ENCODE measurements at places on chromosomes 1 and 21.

DNA sequence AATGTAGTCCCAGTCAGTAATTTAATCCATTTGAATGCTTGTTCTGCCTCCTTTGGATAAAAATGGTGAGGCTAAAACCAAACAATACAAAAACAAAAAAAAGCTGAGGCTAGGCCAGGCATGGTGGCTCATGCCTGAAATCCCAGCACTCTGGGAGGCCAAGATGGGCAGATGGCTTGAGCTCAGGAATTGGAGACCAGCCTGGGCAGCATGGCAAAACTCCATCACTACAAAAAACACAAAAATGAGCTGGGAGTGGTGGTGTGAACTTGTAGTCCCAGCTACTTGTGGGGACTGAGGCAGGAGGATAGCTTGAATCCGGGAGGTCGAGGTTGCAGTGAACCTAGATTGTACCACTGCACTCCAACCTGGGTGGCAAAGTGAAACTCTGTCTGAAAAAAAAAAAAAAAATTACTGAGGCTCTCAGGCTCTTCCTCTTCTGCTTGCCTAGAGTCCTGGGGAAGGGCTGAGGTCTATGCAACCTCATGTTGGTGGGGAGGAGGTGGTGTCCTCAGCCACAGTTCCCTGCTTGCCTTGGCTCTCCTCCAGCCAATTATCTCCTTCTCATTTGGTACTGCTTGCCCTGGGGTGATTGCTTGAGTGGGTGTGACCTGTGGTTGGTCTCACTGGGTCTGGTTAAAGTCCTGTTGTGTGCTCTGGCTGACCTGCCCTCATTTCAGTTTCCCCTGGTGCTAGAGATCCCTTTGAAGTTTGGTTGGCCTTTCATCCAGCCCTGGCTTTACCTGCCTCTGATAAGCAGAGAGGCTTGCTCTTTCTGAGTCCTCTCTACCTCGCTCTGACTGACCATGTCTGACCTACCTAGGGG, 20.9 kb downstream of the S1PR1 start:
- DNase-seq, result no peak

GRCh38 chr1:94579876-94580294, 38.3 kb upstream of the F3 start:
- peak; percentile 47 for DNase-seq

DNA sequence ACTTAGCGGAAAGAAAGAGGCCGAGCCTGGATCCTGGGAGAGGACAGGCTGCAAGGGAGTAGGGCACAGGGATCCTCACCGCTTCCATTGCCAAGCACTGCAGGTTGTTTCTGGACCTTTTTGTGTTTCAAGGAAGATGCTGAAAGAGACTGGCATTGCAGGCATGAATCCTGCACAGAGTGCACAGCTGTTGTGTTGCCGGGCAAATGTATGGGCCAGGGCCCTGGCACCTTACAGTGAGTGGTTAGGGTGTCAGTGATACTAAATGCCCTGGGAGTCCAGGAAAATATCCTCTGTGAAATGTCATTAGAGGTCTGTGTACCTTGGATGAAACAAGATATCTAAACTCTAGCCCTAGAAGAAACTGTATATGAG, 145.5 kb upstream of the FGGY start:
- DNase-seq, result no peak

DNA sequence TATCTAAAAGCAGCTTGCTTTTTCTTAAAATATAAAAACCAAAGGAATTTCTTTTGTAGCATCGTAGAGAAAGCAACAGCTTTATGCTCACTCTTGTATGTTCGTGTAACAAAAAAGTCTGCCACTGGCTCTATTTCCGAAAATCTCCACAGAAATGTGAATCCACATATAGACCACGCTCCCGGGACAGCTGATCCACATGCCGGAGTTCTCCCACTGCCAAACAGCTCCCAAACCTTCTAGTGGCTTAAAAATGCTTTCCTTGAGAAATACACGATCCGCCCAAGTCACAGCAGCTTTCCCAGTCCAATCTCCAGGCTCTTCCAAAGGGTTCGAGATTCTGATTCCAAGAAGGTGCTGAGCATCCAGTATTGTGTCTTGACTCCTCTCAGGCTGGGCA, 29.3 kb downstream of the PCSK9 start:
- no peak for DNase-seq

GRCh38 chr1:184366997-184367396, 19.8 kb upstream of the C1orf21 start:
- no peak for DNase-seq

DNA sequence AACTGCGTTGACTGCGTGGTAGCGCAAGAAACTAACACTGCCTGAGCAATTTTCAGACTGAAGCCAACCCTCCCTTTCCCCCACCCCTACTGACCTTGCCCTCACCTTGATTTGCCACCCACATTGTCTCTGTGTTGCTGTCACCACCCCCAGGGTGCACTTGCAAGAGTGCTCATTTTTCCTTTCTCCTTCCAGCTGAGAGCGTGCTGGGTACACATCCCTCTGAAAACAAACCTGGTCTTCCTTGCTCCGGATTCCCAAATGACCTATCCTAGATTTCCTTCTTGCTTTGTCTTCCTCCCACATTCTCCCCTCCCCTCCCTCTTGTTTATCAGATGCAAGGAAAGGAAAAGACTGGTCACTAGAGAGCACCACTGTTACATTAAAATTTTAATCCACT, 24.2 kb downstream of the MPZ start:
- no peak for DNase-seq

GRCh38 chr1:96034006-96034405, 687.6 kb upstream of the PTBP2 start:
- no peak for DNase-seq

DNA sequence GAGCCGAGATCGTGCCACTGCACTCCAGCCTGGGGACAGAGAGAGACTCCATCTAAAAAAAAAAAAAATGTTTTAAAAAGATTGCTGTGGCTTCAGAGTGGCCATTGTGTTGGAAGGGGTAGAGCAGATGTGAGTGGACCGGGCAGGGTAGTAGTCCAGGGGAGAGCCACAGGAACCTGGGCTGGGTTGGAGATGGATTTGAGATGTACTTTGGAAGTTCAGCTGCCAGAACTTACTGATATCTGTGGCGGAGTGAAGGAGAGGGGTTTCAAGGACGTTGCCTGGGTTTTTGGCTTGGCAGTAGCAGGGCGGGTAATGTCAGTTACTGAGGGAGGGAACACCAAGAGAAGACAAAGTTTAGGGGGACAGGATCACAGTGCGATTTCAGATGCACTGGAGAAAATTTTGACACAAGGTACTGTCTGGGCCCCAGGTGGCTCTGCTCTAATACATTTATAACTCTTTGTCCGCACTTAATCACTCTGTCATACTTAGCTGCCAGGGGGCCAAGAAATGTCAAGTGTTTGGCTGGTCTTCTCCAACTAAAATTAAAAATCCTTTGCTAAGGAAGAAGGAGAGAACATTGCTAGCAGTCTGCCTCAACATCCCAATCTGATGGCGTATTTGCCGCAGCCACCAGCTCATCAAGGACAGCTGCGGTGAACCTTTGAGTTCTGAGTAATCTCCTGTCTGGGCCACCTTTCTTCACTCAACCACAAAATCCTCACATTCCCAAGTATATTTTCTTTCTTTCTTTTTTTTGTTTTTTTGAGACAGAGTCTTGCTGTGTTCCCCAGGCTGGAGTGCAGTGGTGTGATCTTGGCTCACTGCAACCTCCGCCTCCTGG, 9.6 kb downstream of the EPHX1 start:
- DNase-seq, result no peak

DNA sequence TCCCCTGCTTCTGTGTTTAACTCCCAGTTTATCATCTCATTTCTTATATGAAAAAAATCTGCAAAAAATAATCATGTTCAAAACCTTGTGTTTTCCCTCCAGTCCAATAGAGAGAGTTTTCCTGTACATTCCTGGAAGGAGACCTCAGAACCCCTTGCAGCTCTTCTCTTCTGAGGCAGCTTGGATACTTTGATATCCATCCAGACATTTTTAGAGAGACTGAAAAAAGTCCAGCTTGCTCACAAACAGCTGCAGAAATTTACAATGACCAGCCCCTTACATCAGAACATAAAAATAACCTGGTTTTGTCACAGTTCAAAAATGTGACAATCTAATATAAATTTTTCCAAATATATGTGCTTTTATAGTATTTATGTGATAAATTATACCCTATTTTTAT, 73.3 kb upstream of the C1orf115 start:
- no peak for DNase-seq

GRCh38 chr1:29752141-29752540, 515.8 kb downstream of the PTPRU start:
- no peak for DNase-seq

DNA sequence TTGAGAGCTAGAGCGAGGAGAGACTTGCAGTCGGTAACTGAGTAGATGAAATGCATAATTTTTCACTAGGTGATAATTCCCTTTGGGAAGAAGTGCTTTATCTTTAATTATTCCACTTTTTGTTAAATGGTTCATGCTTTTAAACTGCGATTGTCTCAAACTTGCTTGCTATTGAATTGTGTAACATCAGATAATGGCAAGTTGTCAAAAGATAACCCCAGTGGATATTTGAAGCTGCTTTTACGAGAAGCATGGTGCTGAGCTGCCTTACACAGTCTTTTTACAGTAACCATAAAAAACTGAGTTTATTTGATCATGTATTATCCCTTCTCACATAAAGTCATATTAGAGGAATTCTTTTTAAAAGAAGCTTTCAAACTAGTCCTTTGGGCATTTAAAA, 30.2 kb downstream of the TMEM50B start:
- no peak for DNase-seq

DNA sequence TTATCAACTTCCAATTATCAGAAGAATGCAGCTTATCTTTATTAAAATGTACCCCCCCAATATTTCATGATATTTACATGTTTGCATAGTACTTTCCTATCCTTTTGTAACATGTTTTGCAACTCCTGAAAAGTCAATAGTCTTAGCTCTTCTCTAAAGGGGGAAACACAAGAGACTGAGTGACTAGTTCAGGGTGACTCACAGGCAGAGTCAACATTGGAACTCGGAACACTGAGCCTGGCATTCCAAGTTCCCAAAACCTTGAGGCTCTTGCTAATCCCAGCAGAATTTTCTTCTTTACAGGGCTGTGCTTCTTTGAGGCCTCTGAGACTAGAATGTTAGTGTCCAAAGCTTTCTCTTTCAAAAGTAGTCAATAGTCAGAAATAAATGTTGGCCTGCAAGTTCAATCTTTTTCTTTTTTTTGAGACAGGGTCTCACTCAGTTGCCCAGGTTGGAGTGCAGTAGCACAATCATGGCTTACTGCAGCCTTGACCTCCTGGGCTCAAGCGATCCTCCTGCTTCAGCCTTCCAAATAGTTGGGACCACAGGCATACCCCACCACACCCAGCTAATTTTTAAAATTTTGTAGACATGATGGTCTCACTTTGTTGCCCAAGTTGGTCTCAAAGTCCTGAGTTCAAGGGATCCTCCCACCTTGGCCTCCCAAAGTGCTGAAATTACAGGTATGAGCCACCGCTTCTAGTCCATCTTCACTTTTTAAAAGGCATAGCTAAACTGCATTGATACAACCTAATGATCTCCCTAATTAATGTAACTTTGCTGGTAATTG, 37.5 kb downstream of the ZNF281 start:
- DNase-seq, result peak; percentile 15
